Globus pallidus (tissue), 1 donor: ENCODE measurements at places on chromosomes 16 and 17.

DNA sequence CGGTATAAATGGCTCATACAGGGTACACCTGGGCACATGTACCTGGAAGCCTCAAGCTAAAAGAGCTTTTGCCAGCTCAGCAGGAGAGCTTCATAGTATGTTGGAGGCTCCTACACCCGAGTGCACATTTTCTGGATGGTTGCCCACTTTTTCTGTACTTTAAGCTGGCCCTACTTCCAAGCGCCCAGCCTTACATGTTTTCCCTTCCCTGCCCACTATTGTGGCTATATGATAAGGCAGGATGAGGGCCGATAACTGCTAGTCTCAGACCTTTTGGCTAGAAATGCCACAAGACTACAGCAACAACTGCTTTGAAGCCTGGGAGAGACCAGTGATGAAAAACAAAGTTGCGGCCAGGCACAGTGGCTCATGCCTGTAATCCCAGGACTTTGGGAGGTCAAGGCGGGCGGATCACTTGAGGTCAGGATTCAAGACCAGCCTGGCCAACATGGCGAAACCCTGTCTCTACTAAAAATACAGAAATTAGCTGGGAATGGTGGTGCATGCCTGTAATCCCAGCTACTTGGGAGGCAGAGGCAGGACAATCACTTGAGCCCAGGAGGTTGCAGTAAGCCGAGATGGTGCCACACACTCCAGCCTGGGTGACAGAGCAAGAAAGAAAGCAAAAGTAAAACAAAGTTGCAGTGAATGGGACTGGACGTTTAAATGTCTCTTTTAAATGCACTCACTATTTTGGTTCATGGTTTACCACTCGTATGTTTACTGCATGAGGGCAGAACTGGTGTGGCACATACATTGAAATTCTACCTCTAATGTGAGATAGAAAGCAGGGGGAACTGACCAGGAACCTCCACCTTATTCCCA is 14.2 kb upstream of the MARCHF10 start:
- DNase-seq = no peak

DNA sequence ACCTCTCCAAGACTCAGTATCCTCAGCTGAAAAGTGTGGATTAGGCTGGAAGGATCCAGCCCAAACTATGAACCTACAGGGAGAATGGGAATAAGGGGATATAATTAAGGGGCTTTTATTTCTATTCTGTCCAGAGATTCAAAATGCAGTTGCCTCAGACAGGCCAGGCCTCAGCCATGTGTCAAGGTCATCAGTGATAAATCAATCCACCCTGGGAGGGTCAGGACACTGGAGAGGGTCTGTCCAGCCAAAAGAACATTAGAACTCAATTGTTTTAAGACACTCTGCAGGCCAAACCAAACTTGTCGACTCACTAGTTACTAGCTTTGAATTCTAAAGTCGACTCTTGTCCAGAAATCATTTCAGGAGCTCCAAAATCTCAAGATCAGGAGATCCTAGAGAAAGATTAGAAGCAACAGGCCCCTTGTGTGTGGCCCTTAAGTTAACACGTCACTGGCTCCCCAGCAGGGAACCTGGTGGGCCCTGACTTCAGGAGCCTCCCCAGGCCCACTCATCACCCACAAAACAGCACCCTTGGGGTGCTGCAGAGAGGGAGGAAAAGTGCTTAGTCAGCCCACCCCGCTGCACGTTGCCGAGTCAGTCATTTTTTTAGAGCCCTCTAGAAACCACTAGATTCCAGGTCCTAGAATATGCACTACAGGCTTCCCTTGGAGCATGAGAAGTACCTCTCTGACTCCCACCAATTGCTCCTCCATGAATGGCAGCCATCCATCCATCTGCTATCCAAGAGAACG is 156.8 kb downstream of the XYLT1 start:
- DNase-seq = no peak

- no peak for DNase-seq
Measured at GRCh38 chr16:4679850-4680636, 13.3 kb upstream of the NUDT16L1 start.

DNA sequence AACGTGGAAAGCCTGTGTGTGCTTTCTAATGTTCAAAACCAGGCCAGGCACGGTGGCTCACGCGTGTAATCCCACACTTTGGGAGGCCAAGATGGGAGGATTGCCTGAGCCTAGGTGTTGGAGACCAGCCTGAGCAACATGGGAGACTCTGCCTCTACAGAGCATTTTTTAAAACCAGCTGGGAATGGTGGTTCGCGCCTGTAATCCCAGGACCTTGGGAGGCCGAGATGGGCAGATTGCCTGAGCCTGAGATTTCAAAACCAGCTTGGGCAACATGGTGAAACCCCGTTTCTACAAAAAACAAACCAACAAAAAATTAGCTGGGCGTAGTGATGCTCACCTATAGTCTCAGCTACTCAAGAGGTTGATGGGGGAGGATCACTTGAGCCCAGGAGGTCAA is 26.4 kb downstream of the RNF213 start:
- no peak for DNase-seq

DNA sequence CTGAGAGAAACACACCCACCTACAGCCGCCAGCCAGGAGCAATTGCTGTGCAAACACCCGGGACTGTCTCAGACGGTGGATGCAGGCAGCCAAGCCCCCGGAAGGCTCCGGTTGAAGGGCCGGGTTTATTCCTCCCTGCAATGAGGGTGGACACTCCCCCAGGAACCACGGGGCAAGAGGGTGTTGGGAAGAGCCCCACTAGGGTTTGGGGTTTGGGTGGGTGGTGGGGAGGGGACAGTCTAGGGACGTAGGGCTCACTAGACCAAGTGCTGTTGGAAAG is 19.2 kb downstream of the JPH3 start:
- DNase-seq = no peak

- no peak for DNase-seq
Measured at GRCh38 chr17:79633993-79634813, 23.4 kb upstream of the RBFOX3 start.

- DNase-seq = no peak
Measured at GRCh38 chr16:63978240-63978639, 1143.6 kb downstream of the CDH11 start.

DNA sequence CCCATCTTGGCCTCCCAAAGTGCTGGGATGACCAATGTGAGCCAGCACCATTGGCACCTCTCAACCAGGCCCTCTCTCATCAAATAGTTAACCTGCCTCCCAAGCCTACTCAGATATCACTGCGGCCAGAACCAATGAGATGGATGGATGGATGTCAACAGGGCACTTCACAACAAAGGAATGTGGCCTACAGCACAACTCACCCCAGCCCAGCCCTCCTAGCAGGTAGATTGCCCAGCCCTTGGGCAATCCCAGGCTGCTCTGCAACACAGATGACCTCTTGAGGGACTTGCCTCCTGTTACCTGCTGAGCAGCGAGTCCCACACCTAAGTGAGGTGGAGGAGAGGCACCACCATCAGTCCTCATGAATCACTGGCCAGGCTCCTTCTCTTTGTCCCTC is 22.6 kb upstream of the KIFC3 start:
- no peak for DNase-seq

DNA sequence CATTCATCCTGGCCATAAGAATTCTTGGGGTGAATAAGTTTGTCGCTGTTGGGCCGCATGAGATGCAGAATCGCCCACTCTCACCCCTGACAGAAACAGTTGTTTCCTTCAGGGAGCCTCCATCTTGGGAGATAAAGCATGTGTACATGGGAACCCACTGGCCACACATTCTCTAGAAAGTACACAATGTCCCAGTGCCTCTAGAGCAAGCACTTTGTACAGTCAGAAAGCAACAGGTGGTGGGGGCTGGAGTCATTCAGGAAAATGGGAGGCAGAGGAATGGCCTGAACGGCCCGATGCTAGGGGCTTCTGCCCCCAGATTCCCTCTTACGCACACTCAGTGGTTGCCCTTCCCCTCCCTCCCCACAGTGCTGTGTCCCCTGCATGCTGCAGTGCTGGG is 16.1 kb downstream of the ACE start:
- no peak for DNase-seq

- DNase-seq = no peak
Measured at GRCh38 chr16:4826526-4826925, 20.6 kb downstream of the GLYR1 start.

- DNase-seq = no peak
Measured at GRCh38 chr16:4096509-4096908, 19.7 kb downstream of the ADCY9 start.
